Activated naive CD4-positive, alpha-beta T cell treated with anti-CD3 and anti-CD28 coated beads for 36 hours (primary cell): ENCODE measurements at places on chromosomes 11 and 22.

DNA sequence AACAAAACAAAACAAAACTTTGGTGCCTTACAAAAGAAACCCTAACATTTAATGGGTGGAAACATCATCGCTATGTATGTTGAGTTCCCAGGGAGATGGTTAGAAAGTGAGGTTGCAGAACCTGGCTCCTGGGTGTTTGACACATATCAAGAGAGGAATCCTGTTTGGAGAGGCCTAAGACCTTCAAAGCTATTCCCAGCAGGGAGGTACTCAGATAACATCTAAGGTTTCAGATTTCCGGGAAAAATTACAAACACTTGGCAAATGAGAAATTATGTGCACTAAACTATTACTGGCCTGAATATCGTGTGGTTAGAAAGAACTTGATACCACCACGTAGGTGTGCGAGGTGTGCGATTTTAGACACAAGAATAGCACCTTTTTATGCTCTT, 18.5 kb downstream of the TRIM5 start:
- no peak for DNase-seq

DNA sequence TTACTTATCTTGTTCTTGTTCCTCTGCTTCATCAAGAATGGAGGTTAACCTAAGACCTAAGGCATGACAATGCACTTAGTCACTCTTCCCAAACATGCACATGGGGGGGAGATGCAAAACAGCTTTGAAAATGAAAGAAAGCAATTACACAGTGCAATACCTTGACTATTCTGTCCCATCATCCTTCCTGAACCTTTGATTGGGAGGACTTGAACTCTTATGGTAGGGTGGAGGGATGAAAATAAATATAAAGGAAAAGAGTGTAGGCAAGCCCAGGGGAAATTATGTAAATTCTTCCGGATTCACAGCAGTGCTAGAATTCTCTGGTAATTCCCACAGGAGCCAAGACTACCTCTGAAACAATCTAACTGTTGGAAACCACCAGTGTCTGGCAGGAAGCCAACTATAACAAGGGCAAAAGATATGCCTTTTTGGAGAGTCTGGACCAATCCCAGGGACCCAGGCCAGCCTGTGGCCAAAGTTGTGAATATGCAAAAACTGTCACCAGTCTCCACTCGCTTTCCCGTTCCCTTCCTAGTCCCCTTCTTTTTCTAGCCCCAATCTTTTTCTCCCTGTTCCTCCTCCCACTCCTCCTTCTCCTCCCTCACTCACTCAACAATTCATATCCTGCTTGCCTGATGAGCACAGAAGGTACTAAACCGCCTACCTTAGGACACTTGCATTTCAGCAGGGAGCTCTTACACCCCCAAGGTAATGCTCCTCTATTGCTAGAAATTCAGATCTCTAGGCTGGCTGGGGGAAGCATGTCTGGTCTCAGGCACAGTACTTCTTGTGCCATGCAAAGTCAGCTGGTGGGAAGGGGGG, 2.5 kb upstream of the RCN1 start:
- DNase-seq: peak; percentile 61

GRCh38 chr11:26951809-26952515, 42.0 kb upstream of the FIBIN start:
- DNase-seq: no peak

- no peak for DNase-seq
Measured at GRCh38 chr22:44943701-44944324, 66.0 kb downstream of the PHF21B start.

DNA sequence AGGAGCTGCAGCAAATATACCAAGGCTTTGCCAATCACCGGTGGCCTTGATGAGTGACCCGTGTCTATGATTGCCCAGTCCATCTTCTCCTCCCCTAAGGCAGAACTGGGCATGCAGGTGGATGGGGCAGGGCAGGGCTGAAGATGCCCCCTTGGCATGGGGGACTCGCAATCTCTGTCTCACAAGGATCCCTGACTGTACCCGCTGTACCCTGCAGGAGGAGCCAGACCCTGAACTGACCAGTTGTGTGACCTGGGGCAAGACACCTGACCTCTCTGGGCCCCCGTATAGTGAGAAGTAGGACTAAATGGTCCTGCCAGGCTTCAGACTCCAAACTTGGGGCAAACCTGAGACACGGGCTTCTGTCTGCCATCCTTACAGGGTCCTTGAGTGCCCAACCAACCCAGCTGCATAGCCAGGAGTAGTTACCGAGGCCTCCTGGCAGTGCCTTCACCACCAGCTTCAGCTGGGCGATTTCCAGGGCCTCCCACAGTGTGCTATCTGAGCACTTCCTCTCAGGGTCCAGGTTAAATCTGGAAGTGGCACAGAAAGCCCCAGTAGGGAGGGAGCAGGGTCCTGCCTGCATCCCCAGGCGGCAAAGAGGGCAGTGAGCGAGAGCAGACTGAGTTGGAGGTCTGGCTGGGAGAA, 6.4 kb upstream of the KCNJ11 start:
- no peak for DNase-seq

DNA sequence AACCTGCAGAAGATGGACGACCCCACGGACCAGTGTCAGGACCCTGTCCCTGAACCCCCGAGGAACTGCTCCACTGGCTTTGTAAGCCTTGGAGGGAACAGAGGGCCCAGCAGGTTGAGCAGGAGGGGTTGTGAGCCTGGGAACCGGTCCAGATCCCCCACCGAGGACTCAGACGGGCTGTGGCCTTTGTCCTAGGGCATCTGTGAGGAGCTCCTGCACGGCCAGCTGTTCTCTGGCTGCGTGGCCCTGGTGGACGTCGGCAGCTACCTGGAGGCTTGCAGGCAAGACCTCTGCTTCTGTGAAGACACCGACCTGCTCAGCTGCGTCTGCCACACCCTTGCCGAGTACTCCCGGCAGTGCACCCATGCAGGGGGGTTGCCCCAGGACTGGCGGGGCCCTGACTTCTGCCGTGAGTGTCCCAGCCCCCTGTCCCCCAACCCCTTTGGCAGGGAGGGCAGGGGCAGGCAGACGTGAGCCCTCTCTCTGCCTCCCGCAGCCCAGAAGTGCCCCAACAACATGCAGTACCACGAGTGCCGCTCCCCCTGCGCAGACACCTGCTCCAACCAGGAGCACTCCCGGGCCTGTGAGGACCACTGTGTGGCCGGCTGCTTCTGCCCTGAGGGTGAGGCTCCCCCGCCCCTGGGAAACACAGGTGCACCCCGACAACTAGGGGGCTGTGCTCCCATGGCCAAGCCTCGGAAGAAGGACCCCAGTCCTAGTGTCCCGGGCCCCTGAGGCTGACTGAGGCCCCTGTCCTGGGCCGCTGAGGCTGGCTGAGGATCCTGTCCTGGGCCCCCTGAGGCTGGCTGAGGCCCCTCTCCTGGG, 6.4 kb downstream of the MUC5AC start:
- DNase-seq: no peak

- DNase-seq: no peak
Measured at GRCh38 chr22:39966470-39966869, 6.3 kb downstream of the TMA7B start.

DNA sequence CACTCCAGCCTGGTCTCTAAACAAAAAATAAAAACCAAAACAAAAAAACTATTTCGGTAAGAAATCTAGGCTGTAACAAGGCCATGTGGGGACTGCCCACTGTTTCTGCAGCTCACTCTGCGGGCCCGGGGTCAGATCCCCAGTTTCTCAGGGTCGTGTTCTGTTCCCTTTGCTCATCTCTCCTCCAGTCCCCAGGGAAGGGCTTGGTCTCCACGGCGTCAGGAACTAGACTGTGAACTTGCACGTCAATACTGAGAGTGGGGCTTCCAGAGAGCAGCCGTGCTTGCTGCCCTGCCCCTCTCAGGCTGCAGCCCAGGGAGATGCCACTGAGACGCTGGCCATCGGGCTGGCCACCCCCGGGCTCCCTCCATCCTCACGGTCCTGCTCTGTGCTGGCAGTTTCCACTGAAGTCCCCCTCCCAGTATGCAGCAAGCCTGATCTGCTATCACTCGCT, 33.7 kb upstream of the MOB2 start:
- no peak for DNase-seq

DNA sequence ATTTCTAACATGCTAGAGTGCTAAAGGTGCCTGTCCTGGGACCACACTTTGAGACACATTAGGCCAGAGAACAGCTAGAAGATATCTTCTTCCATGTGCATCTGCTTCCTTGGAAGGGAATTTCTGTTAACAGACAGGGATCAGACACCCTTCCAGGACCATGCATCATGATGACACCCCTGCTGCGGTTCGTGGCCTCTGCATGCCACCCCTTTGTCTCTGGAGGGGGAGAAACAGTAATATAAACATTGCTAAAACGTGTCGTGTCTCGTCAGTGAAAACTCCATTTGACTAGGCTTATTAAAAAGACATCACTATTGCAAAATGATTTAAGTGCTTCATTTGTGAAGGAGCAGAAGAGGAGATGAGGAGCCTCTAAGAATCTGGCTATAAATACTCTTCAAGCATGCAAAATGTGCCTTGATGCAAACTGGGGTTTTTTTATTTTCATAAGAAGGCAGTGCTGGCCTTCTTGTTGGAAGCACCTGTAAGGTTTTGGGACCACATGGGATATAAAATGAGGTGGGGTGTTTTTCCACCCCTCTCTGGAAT, 141.6 kb downstream of the MYO18B start:
- DNase-seq: no peak

DNA sequence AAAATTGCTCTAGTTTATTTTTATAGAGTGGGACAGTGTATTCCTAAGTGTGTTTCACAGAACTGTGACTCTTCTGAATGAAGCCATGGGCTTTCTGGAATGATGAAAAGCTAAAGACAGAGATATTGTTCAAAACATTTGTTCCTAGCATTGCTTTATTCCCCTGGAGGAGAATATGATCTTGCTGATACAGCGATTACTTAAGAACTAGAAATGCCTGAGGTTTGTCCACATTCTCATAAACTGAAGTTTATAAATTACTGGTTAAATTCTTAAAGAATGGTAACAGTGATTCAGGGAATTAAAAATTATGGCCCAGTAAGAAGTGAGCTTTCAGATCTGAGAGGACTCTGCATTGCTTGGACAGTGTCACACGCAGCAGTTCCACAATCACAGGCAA, 690.3 kb downstream of the FAM181B start:
- no peak for DNase-seq

DNA sequence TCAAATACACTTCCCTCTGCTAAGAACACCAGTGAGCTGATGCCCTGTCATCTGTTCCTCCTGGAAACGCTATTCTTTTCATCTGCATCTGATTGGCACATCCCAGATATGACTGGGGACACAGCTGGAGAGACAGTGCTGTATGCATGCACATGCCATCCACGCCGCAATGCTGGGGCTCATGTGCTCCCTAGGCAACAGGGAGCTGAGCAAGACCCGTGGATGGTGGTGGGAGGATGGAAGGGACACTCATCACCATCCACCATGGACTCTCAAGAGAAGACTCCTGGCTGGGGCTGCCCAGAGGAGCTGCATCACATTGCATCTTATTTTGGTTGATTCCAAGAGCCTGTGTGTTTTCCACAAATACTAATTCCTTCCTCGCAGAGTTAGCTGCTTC, 534.9 kb downstream of the OPCML start:
- DNase-seq: no peak

DNA sequence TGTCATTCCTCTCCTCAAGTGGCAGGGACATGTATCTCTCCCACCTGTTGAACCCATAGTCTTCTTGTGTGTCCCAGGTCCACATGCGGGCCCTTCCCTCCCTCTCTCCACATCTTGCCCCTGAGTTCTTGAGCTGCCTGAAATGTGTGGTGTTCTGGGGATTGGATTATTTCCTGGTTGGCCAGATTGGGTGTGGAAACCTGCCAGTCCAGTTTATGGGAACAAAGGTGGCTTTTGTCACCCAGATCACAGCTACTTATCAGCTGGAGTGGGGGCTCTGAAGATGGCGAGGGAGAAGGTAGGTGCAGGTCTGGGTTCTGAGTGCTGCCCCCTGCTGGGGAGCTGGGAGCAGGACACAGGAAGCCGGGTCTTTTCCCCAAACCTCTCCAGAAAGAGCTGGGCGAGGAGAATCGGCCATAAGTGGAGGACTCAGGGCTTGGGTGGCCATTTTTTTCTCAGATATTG, 14.2 kb downstream of the DTX4 start:
- peak; percentile 60 for DNase-seq

DNA sequence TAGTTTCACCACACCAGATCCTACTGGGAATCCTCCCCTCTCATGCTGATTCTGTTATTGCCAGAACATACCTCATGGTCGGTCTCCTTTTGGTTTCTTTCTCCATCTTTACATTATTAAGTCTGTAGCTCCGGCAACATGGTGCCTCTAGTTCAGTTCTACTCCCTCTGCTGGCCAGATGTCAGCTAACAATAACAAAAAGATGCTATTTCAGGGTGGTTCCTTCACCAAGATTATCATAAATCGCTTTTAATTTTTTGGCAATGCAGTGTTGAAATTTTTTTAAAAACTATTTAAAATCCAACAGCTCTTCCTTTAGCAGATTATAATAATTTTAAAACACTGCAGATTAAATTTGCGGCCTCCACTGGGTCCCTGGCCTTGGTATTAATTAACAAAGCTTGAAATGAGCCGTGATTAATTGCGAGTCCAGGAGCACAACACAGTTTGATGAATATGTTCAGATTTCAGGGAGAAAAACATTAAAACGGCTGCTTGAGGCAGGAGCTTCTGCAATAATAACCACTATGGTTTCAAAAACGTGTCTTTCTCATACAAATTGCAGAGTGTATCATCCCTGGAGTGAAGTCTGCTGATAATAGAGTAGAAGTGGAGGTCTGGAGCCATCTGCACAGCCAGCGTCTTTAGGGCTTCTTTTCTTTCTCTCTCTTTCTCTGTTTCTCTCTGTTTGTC, 492.9 kb upstream of the KIRREL3 start:
- DNase-seq: no peak

DNA sequence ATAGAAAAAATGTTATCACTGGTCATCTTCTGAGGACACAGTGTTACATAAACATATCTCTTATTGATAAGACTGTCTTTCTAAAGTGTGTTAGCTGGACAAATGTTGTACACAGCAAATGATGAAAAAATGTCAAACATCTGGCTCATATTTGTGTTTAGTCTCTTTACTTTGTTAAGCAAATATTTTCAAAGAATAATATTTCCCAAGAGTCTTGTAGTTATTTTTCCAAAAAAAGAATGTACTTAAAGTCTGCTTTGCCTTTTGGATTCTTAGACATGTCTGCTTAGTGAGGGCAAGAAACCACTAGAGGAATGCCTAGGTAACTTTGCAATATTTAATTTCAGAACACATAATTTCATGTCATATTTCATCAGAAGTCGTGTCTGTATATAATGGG, 23.9 kb upstream of the CCDC179 start:
- no peak for DNase-seq

DNA sequence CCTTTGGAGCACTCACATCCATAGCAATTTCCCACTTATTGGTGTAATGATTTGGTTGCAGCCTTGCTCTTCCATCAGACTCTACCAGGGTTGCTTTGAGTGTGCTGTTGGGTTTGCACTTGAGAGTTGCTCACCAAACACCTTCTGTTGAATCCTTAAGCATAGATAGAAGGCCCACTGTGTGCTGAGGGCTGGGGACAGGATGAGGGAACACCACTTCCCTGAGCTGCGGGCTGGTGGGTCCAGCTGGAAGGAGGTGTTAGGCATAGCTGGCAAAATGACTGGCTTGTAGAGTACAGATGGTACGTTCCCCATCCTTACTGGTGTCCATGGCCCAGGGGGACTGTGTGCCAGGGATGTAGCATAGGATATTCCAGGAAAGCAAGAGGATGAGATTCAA, 3.9 kb downstream of the PRDM11 start:
- no peak for DNase-seq

- DNase-seq: no peak
Measured at GRCh38 chr11:17314232-17314547, 37.4 kb upstream of the NCR3LG1 start.

- DNase-seq: no peak
Measured at GRCh38 chr11:2881981-2882375, 3.6 kb downstream of the CDKN1C start.
